ENCODE measurements at places on chromosomes 2 and 18.

GRCh38 chr18:13823707-13824395, at the start of gene MC5R:
Gene MC5R (plus strand): TSS chr18:13824149. CDS start chr18:13825766, 1,617 bp downstream.
- no peak for DNase-seq

GRCh38 chr2:53460347-53460746, 307.3 kb upstream of the CHAC2 start:
- DNase-seq: no peak

DNA sequence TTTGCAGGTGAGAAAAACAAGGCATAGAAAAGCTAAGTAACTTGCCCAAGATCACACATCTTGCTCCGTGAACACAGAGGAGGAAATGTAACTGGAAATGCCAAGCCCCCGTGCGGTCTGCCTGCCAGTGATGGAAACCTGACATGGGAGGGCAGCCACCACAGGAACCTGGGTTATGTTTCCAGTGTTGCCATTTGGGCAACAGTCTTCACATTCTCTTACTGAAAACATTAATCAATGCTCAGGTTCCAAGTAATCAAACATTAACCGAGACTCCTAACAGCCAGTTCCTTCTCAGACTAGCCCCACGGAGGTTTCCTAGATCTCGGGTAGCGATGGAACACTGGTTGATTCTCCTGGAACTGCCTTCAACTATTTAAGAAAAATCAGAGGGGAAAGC, 2.5 kb downstream of the TGFA start:
- no peak for DNase-seq

GRCh38 chr2:112187046-112187715, 49.0 kb downstream of the FBLN7 start:
- no peak for DNase-seq

DNA sequence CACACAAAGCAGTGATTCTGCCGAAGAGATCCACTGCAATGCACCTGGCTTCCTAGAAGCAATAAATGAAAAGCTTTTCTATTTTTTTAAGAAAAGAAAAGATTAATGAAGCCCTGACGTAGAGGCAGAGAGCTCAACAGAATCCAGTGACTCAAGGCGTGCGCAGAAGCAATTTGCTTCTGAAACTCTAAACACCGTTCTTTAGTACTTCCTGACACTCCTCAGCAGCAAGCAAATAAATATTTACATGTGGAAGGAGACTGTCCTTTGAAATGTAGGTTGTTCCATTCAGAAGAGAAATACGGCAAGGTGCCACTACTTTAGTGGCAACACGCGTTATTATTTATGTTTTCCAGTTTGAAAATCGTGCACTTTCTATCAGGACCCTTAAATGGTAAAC, 126.2 kb upstream of the ZNF516 start:
- no peak for DNase-seq

GRCh38 chr2:27807476-27807875, 36.0 kb downstream of the MRPL33 start:
- no peak for DNase-seq

DNA sequence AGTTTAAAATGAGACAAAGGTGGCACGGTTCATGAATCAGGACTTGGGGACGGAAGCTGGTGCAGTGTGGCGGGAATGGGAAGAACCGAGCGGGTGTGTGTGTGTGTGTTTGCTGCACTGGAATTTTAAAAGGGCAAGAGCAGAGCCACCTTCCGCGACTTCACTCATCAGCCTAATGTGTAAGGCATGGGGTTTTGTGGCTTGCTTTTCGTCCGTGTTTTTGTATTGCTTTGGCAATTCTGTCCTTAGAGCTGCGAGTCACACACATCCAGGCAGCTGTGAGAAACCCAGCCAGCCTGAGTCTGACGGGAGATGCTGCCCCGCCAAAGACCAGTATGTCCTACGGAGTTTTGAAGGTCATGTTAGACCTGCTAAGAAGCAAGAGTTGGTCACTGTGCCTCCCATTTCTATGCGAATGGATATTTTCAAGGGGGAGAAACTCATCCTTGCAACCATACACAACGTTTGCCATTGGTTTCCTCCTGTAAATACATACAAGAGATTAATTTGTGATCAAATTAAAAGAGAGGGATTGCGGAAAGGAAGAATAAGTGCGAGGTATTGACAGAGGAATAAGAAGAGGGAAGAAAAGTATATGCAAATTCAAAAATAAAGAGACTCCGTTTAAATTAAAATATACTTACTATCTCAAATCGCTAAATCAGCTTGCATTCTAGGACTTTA, 665 bp upstream of the CACNB4 start:
- no peak for DNase-seq

DNA sequence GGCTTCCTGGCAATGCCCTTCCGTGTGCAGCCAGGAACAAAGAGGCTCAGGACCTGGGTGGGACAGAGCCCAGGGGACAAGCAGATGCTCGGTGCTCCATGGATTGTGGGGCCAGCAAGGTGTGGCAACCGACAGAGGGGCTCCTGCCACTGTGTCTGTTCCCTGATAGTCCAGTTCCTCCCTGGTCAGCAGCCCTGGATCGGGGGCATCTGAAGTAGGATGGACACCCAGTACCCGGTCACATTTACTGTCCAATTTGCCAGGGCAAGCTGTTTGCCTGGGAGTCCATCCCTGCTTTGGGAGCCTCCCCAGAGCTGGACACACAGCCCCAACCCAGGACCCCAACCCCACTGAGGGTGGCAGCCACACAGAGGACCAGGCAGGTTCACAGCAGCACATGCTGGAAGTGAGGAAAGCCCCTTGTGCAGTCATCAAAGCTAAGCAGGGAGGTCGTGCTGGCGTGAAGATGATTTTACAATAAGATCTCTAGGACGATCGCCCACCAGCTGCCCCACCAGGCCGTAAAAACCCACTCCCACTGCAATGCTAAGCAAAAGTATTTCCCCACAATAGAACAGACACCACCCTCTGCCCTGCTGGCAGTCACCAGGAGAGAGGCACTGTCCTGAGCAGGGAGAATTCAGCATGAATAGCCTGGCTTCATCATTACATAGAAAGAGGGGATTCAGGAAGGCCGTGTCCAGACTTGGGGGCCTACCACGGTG, 141.7 kb downstream of the NDUFA10 start:
- DNase-seq: no peak

GRCh38 chr18:26491194-26491816, 57.0 kb downstream of the KCTD1 start:
- no peak for DNase-seq

GRCh38 chr2:8799004-8799403, 38.4 kb downstream of the KIDINS220 start:
- DNase-seq: no peak

- no peak for DNase-seq
These were observed 5.0 kb downstream of the CAB39 start for GRCh38 chr2:230717600-230717999.

- DNase-seq: no peak
These were observed 28.3 kb downstream of the REEP1 start for GRCh38 chr2:86308984-86309695.

- no peak for DNase-seq
These were observed 545.8 kb downstream of the ARHGAP15 start for GRCh38 chr2:143675021-143675420.

DNA sequence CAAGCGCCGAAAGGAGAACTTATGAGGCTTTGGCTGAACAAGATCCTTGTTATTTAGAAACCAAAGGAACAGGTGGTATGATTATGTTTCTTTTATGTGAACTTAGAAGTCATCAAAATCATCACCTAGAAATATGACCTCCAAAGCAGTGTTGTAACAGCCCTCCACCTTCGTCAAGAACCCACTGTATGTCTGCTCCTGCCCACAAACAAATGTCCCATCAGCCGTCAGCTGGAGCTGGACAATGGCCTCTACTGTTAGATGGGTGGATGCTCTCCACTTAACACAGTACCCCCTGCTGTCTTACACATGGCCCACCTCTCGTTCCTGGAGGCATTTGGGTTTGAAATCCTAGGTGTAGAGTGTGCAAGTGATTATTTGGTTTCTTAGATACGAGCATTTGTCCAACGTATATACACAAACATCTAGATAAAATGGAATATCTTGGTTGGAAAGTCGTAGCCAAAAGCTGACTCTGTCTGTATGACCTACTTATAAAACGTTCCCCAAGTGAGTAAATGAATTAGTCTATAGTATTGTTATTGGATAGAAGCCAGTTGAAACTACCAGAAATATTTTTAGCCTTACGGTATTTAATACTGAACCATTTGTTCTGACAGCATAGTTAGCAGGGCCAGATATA, 113.0 kb downstream of the CRIM1 start:
- no peak for DNase-seq

DNA sequence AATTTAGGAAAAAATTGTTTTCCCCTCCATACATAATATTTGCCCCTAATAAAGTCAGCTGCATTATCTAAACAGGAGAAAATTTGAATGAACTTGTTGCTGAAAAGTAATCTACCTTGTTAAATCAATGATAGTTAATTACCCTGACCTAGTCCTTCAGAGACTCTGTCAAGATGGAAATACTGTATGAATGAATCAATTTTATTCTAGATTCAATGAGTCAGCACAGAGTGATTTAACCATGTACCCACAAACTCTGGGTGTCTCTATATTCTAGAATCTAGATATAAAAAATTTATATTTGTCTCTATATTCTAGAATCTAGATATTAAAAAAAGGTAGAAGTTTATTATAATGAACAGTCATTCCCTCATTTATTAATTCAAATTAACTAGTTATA, 36.2 kb downstream of the NDUFAF7 start:
- no peak for DNase-seq

GRCh38 chr2:83686863-83687262, 772.2 kb downstream of the SUCLG1 start:
- no peak for DNase-seq

DNA sequence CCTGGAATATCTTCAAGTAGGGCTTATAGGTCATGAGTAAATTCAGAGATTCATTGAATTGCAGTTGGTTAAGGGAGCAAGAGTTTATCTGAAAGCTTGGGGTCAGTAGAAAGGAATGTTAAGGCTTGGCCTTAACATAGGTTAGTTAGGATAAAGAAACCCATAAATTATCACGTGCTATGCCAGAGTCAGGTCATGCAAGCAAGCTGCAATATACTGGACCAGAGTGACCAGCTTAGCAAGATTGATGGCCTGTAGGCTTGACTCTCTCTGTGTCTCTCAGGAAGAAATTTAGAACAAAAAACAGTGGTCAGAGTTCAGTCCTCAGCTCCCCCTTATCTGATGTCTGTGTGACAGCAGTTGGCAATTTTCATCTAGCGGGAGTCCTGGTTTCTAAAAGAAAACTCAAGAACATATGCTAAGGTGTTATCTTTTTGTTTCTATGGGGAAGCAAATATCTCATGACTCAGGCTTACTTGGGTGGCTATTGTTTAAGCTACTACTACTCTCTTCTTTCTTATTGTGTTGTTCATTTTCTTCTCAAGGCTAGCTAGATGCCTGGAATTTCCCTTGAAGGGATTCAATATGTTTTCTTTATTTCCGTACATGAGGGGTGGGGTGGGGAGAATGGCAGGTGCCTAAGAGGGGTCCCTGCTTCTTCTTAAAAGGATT, 28.7 kb upstream of the MARCO start:
- DNase-seq: no peak

DNA sequence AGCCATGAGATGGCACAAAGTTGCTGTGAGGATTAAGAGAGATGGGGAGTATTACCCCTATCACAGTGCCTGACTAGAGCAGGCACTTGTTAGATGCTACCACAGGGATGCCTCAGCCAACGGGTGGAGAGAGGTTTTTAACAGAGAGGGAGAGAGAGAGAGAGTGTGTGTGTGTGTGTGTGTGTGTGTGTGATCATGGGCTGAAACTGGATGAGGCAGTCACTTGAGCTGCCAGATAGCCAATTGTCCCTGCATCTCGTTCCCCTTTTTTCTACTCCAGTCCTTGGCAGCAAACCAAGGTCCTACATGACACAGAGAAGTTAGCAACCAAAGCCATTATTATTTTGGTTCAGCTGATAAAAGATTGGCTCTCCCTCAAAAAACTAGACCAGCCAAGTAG, 3.0 kb downstream of the CD8A start:
- DNase-seq: no peak

DNA sequence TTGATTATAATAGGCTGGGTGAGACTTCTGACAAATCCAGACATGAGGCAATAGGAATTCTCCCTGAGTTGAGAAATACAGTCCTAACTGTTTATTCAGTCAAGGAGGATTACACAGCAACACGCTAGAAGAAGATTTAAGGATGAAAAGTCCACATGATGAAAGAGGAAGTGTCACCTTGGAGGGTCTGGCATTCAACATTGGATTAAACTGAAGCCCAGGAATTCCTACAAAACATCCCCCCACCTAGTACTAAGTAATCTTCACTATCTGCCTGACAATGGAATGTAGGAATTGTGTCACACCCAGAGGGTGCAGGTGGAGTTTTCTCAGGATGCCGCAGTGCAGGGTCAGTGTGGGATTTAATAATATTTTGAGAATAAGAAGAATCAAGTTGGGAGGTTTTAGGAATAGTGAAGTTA, 142.4 kb downstream of the SOCS6 start:
- no peak for DNase-seq

- DNase-seq: no peak
These were observed 72.2 kb upstream of the OTOS start for GRCh38 chr2:240212425-240213225.
